ENCODE measurements at places on chromosomes 16 and 17.

GRCh38 chr16:617855-618254, 12.9 kb upstream of the WFIKKN1 start:
- DNase-seq: no peak

DNA sequence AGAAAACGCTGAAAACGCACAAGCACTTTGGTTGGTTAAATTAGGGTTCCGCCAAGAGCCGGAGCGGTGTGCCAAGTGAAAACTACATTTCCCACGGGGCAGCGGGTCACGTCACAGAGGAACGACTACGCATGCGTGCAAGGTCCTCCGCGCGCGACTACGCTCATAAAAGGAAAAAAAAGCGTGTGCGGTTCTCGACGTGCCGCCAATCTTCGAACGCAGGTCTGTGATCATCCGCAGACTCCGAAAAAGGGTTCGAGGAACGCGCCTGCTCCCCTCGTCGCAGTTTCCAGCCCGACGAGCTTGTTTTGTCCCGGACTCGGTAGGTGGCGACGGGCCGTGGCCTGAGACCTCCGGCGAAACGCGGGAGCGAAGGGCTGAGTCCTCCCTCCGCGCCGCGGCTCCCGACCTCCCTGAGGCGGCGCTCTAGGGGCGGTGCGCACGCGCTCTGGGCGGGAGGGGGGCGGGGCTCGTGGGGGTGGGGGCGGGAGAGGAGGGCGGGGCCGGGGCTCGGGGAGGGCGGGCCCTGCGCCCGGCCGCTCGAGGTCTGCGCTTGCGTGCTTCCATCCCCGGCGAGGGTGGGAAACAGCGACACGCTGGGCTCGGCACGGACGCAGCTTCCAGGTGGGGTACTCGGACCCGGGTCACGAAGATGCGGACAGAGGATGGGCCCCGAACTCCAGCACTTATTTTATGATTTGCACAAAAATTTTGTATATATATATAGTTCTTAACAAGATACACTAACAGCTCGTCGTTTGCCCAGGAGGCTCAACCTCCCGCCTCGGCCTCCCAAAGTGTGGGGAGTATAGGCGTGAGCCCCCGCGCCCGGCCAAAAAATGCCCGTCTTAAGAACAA, at the start of gene SGF29:
TSS of gene SGF29 (plus strand) at position 145 of the 858 bp plus-strand sequence. CDS start 27,150 bp downstream, outside the sequence.
- peak; percentile 87 for DNase-seq

DNA sequence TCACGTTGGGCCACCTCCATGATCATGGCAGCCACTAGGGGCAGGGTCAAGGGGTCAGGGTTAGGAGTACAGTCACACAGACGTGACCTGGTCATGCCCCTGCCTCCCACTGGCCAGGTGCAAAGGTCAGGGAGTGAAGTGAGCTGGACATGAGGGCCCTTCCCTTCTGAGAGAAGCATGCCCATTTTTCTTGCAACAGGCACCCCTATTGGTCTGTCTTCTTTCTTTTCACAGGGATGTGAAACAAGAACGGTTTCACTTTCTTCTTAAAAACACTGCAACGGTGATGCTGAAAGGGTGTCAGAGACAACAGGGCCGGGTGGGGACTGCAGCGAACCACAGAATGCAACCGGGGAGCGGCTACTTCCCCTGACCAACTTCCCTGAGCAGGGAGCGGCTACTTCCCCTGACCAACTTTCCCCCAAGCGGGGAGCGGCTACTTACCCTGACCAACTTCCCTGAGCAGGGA, 52.1 kb upstream of the DOC2B start:
- peak; percentile 34 for DNase-seq

GRCh38 chr17:69711541-69711940, 297.0 kb downstream of the MAP2K6 start:
- no peak for DNase-seq

- DNase-seq: no peak
Observed at GRCh38 chr17:7196651-7197401, 17.7 kb upstream of the ASGR1 start.

- DNase-seq: no peak
Observed at GRCh38 chr17:4170639-4171280, 27.8 kb downstream of the CYB5D2 start.

DNA sequence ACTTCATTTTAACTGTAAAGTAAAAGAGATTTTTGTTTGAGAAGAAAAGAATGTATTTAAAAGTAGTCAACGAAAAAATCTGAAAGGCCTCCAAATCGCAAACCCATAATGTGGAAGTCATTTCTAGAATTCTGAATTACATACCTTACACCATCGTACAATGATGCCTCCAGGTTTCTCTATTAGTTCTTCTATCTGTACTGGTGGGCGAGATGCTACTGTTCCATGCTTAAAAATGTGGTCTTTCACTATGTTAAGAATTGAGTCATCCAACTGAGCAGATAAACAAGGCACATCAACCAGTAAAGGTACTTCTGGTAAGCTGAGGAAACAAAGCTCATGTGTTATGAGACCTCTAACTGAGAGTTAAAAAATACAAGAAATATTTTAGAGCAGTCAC, 28.5 kb downstream of the CRLF3 start:
- DNase-seq: no peak

DNA sequence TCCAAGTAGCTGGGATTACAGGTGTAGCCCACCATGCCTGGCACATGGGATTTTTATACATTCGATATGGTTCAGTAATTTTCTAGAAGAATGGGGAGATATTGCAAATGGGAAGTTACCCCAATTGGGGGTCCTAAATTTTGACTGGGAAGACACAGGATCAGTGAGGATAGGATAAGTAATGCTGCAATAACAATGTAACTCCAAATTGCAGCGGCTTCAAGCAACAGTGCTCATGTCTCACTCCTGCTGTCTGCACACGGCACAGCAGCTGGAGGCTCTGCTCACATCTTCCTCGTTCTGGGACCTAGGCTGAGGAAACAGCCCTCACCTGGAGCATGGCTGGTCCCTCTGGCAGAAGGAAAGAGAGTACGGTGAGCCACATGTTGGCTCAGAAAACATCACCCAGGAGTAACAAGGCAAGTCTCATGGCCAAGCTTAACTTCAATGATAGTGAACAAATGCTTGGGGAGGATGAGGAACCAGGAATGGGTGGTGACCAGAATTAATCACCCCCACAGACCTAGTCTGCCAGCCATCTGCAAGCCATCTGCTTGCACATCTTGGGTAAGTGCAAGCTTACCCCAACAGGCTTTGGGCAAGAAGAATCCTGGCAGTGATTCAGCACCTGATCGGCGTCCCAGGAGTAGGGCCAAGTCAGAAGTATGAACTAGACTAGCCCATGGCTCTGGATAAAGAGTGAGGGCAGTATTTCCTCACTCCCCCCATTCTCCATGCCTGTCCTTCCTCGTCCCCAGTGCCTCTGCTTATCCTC, 229.2 kb downstream of the COPRS start:
- DNase-seq: no peak

DNA sequence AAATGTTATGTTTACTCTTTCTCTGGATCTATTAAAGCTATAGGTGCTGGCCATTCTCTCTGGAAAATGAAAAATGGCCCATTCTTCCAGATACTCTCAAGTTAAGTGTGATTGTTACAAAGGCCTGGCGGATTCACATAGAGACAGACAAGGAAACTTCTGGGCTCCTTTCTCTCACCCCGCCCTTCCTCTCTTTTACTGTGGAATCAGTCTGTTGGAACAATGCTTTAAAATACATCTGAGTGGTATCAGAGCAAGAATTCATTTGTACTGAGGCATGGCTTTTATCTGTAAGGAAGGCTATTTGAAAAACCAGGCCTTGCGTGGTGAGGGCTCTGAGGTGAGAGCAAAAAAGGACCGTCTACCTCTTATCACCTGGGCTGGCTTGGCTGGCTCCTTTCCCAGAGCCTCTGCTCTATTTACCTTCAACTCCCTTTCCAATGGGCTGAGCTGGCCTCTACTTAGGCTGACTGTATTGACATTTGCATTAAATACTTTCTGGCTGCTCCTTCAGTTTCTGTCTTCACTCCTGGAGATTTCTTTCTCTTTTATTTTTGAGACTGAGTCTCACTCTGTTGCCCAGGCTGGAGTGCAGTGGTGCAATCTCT, 274.0 kb downstream of the PHKB start:
- no peak for DNase-seq

GRCh38 chr17:43540821-43541674, 5.1 kb downstream of the ETV4 start:
- no peak for DNase-seq

DNA sequence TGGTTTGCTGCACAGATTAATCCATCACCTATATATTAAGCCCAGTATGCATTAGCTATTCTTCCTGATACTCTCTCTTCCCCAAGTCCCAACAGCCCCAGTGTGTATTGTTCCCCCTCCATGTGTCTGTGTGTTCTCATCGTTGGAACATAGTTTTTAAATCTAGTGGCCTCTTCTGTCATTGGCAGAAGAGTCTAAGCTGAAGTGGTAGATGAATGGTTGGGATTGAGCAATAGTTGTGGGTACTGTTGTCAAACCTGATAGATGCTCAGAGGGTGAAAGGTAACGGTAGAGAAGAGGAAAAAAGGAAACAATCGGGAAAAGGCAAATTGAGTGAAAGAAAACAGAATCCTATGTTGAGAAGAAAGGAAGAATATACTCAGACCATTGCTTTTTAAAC, 29.9 kb downstream of the MAP3K3 start:
- no peak for DNase-seq

- DNase-seq: no peak
Observed at GRCh38 chr17:33987162-33987561, 267.9 kb upstream of the CCL2 start.

DNA sequence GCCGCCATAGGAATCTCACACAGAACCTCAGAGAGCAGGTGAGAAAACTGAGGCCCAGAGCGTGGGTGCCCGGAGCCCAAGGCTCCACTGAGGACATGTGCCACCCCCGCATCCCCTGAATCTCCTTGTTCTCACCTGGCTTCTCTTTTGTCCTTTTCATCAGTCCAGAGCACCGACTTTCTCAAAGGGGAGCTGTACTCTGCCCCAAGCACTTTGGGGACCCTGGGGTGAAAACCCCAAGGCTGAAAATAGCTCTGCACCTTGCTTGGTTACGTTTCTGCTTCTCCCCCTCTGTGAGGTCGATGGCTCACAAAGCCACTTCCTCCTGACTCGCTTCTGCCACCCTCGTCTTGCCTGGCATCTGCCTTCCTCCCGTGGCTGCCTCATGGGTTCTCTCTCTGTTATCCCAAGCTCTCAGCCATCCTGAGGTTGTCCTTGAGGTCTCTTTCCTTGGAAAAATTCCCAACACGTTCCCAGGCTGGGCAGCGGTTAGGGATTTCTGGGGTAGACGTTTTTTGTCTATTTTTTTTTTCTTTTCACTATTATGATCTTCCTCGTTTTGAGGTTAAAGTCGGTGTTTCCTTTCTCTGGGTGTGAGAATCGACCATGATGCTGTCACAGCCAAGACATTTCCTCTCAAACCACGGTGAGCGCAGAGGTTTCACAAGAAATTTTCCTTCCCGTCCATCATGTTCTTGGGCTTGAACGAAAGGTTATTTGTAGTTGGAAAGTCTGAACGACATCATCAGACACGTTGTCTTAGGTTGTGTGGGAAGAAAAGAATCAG, 37.2 kb downstream of the IRF8 start:
- DNase-seq: no peak

DNA sequence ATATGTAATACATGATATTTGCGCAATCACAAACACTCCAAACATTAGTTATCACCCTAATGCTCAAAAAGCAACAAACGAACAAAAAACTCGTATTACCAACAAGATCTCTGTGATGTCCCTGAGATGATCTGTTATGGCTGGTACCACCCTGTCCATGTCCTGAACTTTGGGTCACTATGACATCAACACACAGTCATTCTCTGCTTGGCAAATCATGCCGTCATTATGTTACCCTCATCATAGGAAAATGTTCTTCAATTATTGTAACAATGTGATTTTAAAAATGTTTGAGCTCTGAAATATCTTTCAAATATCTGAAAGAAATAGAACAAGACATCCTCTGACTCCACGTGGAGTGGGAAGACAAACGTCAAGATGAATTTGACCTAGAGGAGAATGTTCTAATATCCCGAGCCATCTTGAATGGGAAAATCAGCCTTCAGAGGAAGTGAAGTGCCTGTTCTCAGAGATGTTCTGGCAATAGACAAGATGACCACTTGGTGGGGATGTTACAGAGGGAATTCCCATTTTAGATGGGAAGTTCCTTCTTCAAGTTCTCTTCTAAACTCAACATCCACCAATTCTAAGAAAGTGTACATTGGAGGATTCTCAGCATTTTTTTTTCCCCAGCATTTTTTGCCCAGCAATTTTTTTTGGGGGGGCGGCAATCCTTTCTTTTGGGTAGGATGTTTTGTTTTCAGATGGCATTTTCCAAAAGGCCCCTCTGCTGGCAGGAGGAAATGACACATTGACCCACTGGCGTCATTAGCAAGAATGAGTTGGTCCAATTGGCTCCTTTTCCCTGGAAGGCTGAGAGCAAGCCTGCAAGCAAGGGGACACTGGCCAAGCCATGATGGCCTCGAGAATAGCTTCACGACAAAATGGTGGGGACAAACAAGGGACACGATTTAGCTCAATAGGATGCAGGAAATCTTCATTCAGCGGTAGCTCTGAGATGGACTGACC, 3.7 kb upstream of the HSD17B2 start:
- no peak for DNase-seq

- DNase-seq: no peak
Observed at GRCh38 chr17:35616536-35616935, 29.4 kb downstream of the AP2B1 start.

GRCh38 chr17:35674552-35674951, 56.9 kb upstream of the RASL10B start:
- no peak for DNase-seq

- DNase-seq: no peak
Observed at GRCh38 chr16:53100131-53100748, 45.4 kb downstream of the CHD9 start.

DNA sequence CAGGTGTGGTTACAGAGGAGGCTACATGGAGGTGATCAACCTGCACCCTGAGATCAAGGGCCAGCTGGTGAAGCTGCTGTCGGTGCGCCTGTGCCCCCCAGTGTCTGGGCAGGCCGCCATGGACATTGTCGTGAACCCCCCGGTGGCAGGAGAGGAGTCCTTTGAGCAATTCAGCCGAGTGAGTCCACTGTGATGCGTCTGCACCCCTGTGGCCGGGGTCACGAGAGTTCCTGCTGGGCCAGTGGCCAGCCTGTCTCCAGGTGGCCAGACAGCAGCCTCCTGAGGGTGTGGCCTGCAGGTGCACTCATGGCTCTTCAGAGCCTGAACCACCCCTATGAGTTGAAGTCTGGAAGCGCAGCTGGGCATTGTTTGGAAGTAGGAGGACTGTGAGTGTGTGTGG, 38.1 kb downstream of the GPT2 start:
- no peak for DNase-seq

GRCh38 chr16:54248863-54249710, 37.5 kb downstream of the IRX3 start:
- no peak for DNase-seq

DNA sequence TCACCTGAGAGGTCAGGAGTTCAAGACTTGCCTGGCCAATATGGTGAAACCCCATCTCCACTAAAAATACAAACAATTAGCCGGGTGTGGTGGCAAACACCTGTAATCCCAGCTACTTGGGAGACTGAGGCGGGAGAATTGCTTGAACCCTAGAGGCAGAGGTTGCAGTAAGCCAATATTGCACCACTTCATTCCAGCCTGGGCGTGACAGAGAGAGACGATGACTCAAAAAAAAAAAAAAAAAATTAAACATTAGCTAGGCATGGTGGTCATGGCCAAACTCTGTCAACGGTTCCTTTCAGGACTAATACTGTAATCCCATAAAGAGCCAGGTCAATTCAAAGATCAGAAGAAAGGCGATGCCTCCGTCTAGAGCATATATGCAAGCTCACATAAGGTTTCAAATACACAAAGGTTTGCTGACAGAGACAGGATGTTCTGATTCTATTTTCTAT, 2.4 kb downstream of the RNF157 start:
- no peak for DNase-seq

All from Caco-2 (cell line).